ENCODE measurements at places on chromosomes 13 and 19. TPM values are rescaled to one million over a fixed set of nuclear protein-coding genes. Genes with fewer than 3 reads are reported as not detected.

Gene RDH8
- polyA plus RNA-seq = not detected

GRCh38 chr19:35899547-35900214 is 659 bp downstream of the NFKBID start:
- DNase-seq = no peak

Gene KLK1
- not detected for polyA plus RNA-seq

GRCh38 chr19:19490214-19490968 is 25.0 kb downstream of the TSSK6 start:
- DNase-seq = peak; percentile 68

Gene NANOS3
- 0.36 TPM for polyA plus RNA-seq

Gene IL4I1
- 0.92 TPM for polyA plus RNA-seq

DNA sequence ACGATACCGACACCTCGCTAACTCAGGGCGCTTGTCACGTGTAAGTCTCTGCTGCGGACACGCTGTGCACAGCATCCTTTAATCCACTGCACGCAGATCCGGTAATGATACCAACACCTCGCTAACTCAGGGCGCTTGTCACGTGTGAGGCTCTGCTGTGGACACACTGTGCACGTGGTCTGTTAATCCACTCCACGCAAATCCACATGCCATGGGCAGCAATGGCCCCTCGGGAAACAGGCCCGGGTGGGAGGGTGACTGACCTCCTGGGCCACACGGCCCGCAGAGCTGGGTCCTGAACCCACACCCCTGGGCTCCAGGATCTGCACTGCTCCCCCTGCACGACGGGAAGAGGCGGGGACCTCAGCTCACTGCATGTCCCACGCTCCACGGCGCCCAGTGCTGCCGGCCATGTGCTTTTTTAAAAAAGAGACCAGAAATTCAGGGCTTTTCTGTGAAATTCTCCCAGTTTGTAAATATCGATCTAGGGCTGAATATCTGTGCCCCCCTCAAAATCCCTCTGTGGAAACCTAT is 16.1 kb downstream of the SHC2 start:
- DNase-seq = no peak

- no peak for DNase-seq
These were observed 56.6 kb upstream of the ABCC4 start for GRCh38 chr13:95357875-95358274.

DNA sequence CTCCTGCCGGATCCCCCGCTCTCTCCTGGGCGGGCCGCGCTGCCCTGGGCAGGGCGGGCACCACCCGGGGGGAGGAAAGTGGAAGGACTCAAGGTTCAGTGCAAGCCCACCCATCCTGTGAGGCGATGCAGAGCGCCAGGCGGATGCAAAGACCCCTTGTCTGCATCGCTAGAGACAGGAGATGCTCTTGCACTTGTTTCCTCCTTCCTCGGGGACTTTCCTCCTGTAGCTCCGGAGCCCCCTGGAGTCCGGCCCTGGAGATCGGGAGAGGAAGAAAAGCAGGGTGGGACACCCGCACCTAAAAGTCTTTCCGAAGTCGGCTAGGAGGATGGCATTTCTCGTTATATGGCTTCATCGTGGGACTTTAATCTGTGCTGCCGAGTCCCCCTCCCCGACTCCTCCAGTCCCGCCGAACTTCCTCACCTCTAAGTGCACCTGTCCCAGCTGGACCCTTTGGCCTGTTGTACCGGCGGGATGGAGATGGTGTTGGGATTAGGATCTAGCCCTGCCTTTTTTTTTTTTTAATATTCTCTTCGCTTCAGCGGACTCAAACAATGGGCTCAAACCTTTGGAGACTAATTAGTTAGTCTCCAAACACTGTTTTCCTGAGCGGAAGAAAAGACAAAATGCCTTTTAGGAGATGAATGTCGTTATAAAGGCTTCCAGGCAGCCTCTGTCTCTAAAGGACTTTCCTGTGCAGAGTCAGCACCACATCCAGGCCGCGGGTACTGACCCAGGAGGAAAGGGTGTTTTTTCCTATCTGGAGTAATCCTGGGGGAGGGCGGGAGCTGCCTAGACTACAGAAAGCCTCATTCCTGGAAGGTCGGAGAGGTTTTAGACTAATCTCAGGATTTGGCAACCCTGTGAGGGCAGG is 725 bp downstream of the FAM124A start:
- no peak for DNase-seq

DNA sequence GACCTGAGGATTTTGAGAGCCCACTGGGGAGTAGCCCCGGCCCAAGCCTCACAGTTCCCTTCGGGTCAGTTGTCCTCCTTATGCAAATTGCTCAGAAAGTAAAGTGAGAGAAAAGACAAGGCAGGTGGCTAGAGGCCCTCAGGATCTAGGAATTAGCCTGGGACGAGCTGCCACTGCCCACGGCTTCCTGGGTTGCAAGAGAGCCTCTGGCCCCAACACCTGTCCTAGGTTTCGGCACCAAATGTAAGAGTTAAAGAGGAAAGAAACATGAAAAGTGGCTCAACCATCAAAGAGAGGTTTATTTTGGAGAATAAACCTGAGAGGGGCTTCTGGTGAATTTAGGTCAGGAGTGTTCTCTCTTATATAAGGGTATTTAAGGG is 25.6 kb downstream of the TMEM255B start:
- no peak for DNase-seq

Gene LHB
- not detected for polyA plus RNA-seq

DNA sequence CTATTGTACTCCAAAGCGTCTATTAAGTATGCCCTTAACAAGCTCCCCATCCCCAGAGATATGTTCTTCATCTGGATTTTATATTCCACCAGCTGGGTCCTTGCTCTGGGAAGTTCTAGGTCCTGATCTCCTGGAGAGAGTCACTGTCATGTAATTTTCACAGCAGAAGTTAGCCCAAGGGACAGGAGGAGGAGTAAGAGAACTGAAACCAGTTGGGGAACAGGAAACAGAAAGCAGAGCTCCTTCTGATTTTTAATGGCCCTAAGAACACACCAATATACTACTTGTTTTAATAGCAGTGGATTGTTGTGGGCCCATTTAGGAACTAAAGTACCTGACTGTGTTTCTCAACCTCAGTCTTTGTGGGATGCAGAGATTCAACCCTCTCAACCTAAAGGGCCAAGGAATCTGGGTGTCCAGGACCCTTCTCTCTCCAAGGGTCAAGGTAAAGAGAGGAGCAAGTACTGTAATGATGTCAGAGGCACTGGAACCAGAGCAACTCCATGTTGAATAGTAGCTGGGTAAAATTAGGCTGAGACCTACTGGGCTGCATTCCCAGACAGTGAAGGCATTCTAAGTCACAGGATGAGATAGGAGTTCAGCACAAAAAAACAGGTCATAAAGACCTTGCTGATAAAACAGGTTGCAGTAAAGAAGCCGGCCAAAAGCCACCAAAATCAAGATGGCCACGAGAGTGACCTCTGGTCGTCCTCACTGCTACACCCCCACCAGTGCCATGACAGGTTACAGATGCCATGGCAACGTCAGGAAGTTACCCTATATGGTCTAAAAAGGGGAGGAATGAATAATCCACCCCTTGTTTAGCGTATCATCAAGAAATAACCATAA is 8.1 kb upstream of the FPR3 start:
- no peak for DNase-seq

Gene MCEMP1
- polyA plus RNA-seq = not detected

Gene SLAIN1
- polyA plus RNA-seq = 0.24 TPM

DNA sequence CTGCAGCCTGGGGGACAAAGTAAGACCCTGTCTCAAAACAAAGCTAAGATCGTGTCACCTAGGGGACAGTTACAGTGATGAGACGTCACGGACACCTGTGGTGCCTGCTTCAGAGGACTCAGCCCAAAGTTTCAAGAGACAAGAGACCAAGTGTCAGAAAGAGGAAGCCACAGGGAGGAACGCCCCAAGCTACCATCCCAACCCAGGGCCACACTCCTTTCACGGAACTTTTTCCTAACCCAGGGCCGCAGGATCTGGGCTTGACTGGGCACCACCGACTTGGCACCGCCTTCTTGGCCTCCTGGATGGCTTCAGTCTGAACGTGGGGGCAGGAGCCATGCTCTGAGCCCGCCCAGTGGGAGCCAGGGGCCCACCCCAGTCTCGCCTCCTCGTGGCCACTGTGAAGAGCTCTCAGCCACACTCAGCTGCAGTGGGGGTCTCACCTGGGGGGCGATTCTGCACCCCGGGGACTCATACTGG is 8.5 kb downstream of the MOB3A start:
- no peak for DNase-seq

- no peak for DNase-seq
These were observed 3.4 kb downstream of the SCGB2B2 start for GRCh38 chr19:34673590-34673989.

Gene CAB39L
- 21.2 TPM for polyA plus RNA-seq

DNA sequence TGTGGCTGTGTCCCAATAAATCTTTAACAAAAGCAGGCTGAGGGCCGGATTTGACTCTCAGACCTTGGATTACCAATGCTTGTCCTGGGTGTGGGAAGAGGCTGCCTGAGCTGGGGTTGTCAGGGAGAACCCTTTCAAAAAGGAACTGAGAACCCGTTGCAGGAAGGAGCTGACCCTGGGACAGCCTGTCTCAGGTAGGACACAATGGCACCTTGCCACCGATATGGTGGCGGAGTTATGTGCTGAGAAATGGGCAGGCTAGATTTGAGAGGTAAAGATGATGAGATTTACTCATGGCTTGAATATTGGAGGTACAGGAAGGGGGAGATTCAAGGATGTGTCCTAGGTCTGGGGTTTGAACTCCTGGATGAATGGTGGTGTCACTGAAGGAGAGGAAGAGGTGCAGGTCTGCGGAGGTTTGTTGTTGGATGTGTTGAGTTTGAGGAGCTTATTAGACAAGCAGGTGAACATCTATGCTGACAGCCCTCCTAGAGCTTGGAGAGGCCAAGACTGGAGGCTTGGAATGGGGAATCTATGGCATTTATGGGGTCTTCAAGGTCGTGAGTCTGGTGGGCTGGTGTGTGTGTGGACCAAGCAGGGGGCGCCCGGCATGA is 7.2 kb downstream of the PLEKHF1 start:
- no peak for DNase-seq

Gene C19orf33
- polyA plus RNA-seq = 0.38 TPM

Gene GAPDHS
- not detected for polyA plus RNA-seq

Gene CERS1
- 2.0 TPM for polyA plus RNA-seq

GRCh38 chr19:7272856-7273578 is 21.2 kb downstream of the INSR start:
- DNase-seq = no peak

GRCh38 chr19:17338433-17339078 is 1.2 kb downstream of the GTPBP3 start:
- no peak for DNase-seq

Gene TJP3
- polyA plus RNA-seq = not detected

GRCh38 chr13:47256618-47257017 is 359.8 kb upstream of the HTR2A start:
- DNase-seq = peak; percentile 42

Gene CDX2
- not detected for polyA plus RNA-seq

DNA sequence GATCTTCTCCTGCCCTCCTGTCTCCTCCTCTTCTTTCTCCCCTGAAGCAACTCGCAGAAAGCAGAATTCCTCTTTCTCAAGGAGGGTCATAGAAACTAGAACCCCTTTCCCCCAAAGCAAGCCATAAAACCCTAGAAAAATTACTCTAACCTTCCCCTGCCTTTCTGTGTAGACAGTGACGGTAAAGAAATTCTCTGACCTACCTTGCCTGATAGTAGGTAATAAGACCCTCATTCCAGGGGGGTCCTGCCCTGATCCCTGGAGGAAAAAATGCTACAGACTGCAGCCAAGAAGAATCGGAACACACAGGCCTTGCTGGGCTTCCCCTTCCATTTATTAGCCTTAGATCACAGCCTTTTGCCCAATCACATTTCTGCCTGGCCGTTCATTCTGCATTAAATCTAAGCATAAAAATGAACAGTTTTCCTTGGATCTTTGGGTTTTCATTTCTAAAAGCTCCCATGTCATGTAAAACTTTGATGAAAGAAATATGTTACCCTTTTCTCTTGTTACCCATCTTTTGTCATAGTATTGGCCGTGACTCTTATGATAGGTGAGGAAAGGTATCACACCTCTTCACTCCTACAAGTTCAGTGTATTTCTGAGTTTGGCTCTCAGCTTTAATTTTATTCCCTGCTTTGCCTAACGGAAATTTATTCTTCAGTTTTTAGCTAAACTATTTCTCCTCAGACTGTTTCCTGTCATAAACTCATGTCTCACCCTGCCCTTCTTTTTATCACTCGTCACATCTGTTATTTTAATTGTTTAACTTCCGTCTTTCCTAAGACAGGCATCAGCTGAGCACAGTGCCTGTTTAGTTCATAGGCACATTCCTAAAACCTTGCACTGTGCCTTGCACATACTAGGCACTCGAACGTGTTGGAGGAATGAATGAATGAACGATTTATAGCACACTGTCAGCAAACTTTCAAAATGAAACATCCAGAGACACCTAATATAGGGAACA is 20.4 kb upstream of the CPB2 start:
- no peak for DNase-seq

DNA sequence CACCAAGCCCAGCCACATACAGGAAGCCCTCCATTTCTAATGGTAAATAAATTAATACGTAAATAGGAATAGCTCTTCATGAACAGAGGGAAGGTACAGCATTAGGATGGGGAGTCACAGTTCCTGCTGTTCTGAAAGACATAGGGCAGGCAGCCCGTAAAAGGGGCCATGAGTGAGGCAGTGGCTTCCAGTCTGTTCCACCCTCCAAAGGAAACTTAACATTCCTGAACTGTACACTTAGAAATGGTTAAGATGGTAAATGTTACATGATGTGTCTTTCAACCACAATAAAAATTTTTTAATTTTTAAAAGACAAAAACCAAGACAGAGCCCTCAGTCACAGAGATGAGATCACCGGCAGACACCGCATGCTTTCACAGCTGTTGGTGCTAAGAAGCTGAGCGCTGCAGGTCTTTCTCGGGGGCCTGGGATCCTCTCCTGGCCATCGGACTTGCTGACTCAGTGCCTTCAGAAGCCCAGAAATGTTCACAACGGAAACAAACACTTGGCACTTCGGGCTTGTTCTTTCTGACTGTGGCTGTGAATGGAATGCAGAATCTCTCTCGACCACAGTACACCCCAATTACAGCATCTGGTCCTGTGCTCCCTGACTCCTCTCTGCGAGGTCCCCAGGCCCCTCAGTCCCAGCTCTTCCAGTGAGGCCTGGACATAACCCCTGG is 36.4 kb downstream of the EPS15L1 start:
- peak; percentile 84 for DNase-seq

GRCh38 chr13:61029064-61029463 is 386.6 kb downstream of the PCDH20 start:
- no peak for DNase-seq

- DNase-seq = no peak
These were observed 168.6 kb downstream of the SUCLA2 start for GRCh38 chr13:47832458-47832972.

Gene THSD8
- polyA plus RNA-seq = 2.4 TPM

DNA sequence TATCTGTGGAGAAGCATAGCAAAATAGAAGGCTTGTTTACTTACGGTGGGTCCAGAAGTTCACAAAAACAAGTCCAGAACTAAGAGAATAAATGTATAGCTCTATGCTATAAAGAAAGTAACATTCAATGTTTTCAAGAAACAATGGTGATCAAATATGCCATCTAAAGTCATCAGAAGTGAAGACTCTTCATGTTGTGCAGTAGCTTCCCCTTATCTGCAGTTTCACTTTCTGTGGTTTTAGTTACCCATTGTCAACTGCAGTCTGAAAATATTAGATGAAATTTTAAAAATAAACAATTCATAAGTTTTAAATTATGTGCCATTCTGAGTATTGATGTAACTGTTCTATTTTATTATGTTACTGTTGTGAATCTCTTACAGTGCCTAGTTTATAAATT is 72.5 kb downstream of the EDNRB start:
- no peak for DNase-seq

Gene ZNF285
- 4.4 TPM for polyA plus RNA-seq

- DNase-seq = no peak
These were observed 62.5 kb downstream of the RFX2 start for GRCh38 chr19:6047741-6048251.

Data from AG04450 (cell line).